NCI-H510A treated with DMSO at 0.1 percent for 48 hours (cell line): ENCODE measurements at places on chromosomes 2 and 18.
A peak's percentile ranks its signal among the peaks of the same experiment; 100 is the strongest.

- DNase-seq, result no peak
Observed at GRCh38 chr2:71668326-71669057, 215.1 kb downstream of the DYSF start.

DNA sequence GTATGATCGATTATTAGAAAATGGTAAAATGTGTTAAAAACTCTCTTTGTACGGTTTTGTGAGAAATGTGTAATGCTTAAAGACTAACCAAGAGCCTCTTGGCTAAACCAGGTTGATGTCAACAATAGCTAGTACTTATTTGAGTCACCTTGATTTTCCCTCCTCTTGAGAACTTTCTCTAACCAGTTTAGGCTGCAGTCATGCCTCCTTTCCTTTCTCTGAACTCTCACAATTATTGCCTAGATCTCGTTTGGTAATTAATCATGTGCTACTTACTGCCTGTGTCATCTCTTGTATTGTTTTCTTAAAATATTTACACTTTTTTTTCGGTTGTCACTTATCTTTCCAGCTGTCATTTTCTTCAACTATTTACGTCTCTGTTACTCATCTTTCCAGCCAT lies 1.1 kb upstream of the EPC2 start:
- DNase-seq, result no peak

- no peak for DNase-seq
Observed at GRCh38 chr18:74880706-74881278, 283.1 kb downstream of the ZNF407 start.

DNA sequence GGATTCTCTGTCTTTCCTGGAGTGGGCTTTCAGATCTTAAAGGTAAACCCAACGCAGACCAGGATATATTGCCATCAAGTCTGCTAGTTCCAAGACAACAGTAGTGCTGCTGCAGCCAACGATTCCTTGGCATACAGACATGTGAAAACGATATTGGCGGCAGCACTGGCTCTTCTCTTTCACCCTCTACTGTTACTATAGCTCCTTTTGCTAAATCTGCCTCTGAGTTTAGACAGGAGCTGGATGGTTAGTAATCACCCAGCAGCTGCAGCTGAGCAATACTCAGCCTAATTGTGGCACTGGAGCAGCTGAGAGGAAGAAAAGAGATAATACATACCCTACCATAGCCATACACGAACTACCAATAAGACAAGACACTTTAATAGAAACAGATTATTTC lies 4.0 kb downstream of the YES1 start:
- peak; percentile 6 for DNase-seq

DNA sequence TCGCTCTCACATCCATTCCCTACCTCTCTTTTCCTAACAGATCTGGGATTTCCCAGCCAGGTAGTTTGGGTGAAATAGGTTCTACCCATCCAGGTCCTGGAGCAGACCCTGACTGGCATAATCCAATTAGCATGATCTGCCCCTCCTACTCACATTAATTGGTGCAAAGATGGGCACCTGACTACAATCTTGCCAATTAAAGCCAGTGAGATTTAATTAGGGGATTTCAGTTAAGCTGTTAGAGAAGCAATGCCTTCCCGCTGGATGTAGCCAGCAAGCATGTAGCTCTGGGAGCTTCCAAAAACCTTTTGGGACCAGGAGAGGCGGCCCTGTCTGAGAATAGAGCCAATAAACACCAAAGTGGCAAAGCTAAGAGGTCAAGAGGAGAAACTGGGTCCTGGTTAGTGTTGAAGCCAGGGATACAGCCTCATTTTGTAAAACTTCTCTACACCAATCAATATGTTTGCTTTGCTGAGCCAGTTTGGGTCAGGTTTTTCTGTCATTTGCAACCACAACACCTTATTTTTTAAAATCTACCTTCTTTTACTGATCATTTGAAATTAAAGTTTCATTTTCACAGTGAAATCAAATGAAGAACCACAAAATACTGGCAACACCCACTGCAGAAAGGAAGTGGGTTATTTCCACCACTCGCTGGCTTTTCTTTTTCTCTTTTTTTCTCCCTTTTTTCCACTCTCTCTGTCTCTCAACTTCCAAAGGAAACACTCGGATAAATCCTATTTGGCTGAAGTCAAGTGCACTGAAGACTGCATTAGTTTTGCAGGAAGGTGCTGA lies 3.2 kb upstream of the TTC39C start:
- DNase-seq, result no peak

DNA sequence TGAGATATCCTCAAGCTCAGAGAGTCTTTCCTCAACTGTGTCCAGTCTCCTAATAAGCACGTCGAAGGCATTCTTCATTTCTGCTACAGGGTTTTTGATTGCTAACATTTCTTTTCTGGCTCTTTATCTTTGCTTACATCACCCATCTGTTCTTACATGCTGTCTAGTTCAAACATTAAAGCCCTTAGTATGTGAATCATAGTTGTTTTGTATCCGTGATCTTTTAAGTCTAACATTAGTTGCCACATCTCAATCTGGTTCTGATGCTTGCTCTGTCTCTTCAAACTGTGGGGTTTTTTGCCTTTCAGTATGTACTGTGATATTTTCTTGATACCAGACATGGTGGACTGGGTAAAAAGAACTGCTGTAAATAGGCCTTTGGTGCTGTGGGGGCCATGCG lies 235.2 kb downstream of the SH3RF3 start:
- no peak for DNase-seq

DNA sequence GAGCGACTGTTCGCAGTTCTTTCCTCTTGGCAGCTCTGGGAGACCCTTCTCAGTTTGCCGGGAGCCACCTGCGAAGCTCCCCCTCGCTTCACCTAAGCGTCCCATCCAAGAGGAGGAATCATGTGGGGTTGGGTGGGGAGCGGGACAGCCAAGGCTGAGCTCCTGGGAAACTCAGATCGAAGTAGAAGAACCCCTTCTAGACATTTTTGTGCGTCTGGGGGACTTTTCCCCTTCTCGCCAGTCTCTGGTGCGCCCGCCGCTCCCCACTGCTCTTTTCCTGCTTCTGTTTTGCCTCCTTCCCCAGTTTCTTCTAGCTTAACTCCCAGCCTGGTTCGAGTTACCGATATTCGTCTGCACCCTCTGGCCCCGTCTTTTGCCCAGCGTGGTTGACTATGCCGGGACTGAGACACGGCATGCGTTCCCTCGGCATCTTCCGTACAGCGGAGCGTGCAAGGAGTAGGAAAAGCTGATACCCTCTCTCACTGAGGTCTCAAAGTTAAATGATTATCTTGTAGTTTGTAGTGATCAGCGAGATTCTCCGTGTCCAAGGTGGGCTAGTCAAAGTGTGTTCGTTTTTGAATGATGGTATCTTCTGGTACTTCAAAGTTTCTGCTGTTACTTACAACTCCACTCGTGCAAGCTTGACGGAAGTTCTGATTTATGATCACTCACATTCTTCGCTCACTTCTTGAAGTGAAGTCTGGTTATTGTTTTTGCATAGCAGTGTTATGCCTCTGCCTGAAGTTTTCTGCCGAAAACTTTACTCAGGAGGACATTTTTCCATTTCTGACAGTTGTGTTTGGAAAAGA lies 664 bp downstream of the CAMKMT start:
- DNase-seq, result peak; percentile 50

- no peak for DNase-seq
Observed at GRCh38 chr2:23487735-23488492, 102.9 kb downstream of the KLHL29 start.

- no peak for DNase-seq
Observed at GRCh38 chr2:233252227-233252626, 754 bp downstream of the ATG16L1 start.

DNA sequence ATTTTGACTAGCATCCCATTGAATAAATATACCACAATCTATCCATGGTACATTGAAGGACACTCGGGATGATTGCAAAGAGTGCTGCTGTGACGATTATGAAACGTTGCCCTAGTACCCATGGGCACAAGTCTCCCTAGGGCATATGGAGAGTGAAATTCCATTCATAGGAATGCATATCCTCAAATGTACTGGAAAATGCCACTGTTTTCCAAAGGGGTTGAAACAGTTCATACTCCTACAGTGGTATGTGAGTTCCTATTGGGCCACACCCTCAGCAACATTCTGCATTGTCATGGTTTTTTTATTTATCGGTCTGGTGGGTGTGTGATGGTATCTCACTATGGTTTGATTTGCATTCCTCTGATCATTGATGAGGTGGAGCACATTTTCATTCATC lies 130.6 kb downstream of the TWIST2 start:
- no peak for DNase-seq

GRCh38 chr2:159525012-159525411 lies 91.3 kb downstream of the BAZ2B start:
- no peak for DNase-seq
